Ovary (tissue), 10 donors: ENCODE measurements at places on chromosomes 3 and 15. TPM values are rescaled to one million over a fixed set of nuclear protein-coding genes. Genes with fewer than 3 reads are reported as not detected.

Gene GOLGA8S
- total RNA-seq, result 0.65 TPM

Gene MYNN
- 19.1 TPM for total RNA-seq

Gene ENTPD3
- 1.3 TPM for total RNA-seq

Gene NRROS
- total RNA-seq, result 1.4 TPM

Gene CAPN3
- 16.8 TPM for total RNA-seq

Gene XIRP1
- total RNA-seq, result not detected

DNA sequence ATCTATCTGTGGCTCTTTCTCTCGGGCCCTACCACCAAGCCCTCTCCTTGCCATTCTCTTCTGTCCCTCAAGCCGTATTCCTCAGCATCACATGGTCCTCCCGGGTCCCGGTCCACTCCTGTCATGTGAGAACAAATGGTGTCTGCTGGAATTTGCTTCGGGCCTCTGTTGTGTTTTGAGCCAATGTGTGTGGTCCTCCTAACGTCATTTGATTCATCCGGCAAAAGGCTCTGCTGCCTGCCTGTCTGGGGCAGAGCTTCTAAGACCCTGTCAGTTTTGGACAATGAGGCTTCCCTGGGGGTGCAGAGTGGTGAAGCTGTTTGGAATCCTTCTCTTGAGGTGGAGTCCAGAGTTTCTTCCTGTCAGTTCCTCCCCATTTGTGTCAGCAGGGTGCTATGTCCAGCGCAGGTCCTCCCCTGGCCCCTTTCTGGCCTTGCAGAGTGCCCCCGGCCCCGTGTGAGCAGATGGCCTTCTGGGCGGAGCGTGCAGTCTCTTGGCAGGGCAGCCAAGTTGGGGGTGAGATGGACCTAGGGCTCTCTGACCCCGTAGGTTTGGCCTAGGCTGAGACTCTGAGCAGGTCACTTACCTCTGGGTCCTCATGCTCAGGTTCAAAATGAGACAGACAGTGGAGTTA lies 93.6 kb downstream of the APBA2 start:
- no peaks in the 10 kb centered on the region for H3K36me3 ChIP-seq
- H3K27me3 ChIP-seq, result no peaks in the 10 kb centered on the region
- H3K4me3 ChIP-seq, result no peak overlapping the region

DNA sequence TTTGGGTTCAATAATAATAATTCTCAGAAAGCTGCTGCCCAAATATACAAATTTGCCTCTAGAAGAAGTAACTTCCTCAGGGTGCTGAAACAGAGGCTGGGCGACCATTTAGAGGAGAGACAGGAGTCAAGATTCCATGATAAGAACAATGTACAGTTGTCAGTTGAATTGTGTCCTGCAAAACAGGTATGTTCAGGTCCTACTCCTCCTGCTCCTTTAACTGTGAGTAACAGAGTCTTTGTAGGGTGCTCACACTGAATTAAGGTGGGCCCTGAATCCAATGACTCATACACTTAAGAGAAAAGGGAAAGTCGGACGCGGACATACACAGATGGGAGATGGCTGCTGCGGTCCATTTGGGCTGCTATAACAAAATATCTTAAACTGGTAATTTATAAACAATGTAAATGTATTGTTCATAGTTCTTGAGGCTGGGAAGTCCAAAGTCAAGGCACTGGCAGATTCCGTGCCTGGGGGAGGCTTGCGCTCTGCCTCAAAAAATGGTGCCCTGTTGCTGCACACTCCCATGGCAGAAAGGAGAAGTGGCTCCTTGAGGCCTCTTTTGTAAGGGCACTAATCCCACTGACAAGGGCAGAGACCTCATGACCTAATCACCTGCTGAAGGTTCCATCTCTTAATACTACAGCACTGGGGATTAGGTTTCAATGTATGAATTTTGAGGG lies 55.1 kb downstream of the MB21D2 start:
- no peak overlapping the region for H3K27ac ChIP-seq
- peaks cover 3% of the 10 kb centered on the region for H3K4me1 ChIP-seq
- H3K27me3 ChIP-seq, result no peaks in the 10 kb centered on the region
- no peak for DNase-seq

DNA sequence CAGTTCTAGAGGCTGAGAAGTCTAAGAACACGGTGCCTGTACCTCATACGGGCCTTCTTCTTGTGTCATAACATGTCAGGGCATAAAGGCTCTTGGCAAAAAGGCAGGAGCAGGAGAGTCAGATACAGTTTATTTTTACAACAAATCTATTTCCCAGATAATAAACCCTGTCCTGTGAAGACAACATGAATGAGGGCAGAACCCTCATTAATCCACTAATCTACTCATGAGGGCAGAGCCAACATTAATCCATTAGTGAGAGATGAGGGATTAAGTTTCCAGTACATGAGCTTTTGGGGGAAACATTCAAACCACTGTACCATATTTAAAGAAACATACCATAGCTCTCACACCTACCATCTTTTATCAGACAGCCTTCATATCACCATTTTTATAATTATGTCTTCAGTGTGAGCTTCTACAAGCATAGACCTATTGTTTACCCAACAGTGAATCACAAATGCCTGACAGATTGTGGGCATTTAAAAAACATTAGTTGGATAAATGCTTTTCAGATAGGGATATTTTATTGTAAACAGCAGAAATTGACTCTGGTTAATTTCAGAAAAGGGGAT lies 645.8 kb downstream of the GRM7 start:
- no peaks in the 10 kb centered on the region for H3K27me3 ChIP-seq
- no peaks in the 10 kb centered on the region for H3K36me3 ChIP-seq
- no peaks in the 10 kb centered on the region for H3K4me1 ChIP-seq
- DNase-seq, result no peak

DNA sequence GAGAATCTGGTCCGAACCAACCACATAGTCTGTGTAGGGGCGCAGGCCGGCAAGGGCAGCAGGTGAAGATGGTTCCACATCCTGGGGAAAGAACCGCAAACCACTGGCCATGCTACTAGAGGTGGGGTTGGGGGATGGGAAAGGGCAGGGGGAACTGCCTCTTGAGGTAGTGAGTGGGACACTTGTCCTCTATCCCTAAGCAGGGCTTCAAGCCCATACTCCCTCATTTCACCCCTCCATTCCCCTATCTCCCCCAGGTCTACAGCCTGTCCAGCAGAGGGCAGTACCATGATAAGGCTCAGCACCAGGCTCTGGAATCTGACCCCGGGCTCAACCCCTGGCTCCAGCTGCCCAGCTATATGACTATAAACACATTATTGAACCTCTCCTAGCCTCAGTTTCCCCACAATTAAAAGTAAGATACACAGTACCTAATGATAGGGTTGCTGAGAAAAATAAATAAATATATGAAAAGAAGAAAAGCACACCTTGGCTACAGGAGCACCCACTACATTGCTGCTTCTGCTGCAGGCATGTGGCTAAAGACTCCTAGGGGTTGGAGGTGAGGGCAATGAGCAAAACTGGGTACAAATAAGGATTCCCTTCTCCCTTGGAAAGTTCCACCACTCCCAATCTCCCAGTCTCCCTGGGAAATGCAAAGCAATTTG lies 6.3 kb downstream of the GORASP1 start:
- H3K27me3 ChIP-seq, result no peaks in the 10 kb centered on the region
- no peak for DNase-seq
- no peaks in the 10 kb centered on the region for H3K36me3 ChIP-seq
- no peak overlapping the region for H3K4me3 ChIP-seq
- H3K27ac ChIP-seq, result no peak overlapping the region
- peaks cover 2% of the 10 kb centered on the region for H3K4me1 ChIP-seq

DNA sequence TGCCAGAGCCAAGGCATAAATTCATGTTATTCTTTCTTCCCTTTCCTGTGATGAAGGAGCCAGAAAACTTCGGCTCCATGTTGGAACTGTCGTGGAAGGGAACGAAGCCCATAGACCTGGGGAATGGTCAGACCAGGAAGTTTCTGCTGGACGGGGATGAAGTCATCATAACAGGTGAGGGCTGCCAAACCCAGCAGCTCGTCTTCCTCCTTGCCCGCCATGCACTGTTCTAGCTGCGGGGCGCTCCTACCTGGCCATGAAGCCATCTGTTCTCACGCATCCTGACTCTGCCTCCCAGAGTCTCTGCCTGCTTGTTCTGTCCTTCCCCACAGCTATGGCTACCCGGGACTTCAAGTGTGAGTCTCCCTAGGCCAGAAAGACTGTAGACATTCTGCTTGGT lies 28.2 kb downstream of the FAH start:
- no peaks in the 10 kb centered on the region for H3K36me3 ChIP-seq
- no peak overlapping the region for H3K4me3 ChIP-seq
- peaks cover 5% of the 10 kb centered on the region for H3K4me1 ChIP-seq

DNA sequence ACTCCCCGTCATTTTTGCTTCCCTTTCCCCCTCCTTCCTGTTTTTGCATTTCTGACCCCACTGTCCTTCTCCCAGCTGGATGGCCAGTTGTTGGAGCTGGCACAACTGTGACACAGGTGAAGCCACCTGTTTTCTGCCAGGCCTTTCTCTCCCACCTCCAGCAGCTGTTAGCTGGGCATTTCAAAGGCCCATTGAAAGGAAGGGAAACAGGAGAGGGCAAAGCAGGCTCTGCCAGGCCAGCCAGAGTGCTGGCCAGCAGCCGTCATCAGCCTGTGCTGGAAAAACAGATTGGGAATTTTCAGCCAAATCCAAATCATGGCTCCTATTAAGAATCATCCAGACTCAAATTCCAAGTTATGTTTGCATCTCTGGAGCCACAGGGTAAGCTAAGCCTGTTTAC lies 155.2 kb upstream of the C2CD4B start:
- no peaks in the 10 kb centered on the region for H3K36me3 ChIP-seq
- no peak overlapping the region for H3K27ac ChIP-seq
- H3K4me1 ChIP-seq, result no peaks in the 10 kb centered on the region
- H3K4me3 ChIP-seq, result no peak overlapping the region
- DNase-seq, result no peak

- no peak overlapping the region for H3K4me3 ChIP-seq
- H3K4me1 ChIP-seq, result no peaks in the 10 kb centered on the region
- H3K27me3 ChIP-seq, result no peaks in the 10 kb centered on the region
- DNase-seq, result no peak
- H3K27ac ChIP-seq, result no peak overlapping the region
These were observed 25.5 kb downstream of the SLC22A14 start for GRCh38 chr3:38307599-38307998.

DNA sequence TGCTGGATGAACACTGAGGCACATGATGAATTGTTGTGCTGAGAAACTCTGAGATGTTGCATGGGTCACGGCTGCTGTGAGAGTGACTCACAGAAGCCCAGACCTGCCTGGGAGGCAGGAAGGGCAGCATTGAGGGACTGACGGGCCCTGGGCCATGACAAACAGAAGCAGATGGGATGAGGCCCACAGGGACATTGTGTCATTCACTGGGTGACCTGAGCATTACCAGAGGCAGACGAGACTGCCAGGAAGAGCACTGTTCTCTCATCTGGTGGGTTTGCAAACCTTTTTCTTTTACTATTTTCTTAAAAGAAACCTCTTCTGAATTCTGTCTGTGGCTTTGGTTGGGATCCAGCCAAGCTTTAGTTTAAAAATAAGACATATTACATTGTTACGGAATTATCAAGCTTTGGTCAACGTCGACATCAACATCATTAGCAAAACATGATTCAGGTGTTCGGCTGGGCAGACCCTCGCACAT lies 67.8 kb downstream of the BDH1 start:
- no peaks in the 10 kb centered on the region for H3K27me3 ChIP-seq
- no peak overlapping the region for H3K4me3 ChIP-seq
- H3K36me3 ChIP-seq, result no peaks in the 10 kb centered on the region
- DNase-seq, result no peak
- no peak overlapping the region for H3K27ac ChIP-seq

- DNase-seq, result peak; percentile 94
- H3K36me3 ChIP-seq, result no peaks in the 10 kb centered on the region
- H3K4me3 ChIP-seq, result peak within 1 kb of the TSS; percentile 91
- peaks cover 7% of the 10 kb centered on the region for H3K4me1 ChIP-seq
- peak within 1 kb of the TSS; percentile 97 for H3K27ac ChIP-seq
These were observed at the start of gene FNDC3B for GRCh38 chr3:172039436-172040077. Gene FNDC3B, plus strand, starts transcription at chr3:172039578. Its CDS starts 72,902 bp downstream, at chr3:172112480.

- no peak overlapping the region for H3K27ac ChIP-seq
- H3K36me3 ChIP-seq, result no peaks in the 10 kb centered on the region
- H3K4me3 ChIP-seq, result no peak overlapping the region
These were observed 103.5 kb downstream of the TBC1D2B start for GRCh38 chr15:77974098-77974414.

DNA sequence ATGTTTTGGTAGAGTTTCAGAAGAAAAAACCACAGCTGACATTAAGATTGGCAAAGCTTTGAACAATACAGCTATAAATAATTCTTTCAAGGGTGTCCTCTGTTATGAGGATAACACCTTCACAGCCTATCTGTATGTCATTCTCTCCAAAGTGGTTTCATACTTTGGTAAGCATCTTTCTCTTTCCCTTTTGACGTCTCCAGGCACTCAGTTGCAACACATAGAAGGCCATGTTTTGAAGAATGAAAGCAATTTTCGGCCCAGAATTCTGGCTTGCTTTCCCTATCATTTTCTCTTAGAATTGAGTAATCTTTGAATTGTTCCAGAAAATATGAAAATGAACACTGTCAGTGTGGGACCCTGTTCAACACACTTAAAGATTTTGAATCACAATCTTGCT lies 200.0 kb upstream of the CBLB start:
- no peaks in the 10 kb centered on the region for H3K36me3 ChIP-seq
- H3K27me3 ChIP-seq, result no peaks in the 10 kb centered on the region
- no peak for DNase-seq
- H3K27ac ChIP-seq, result no peak overlapping the region
- peaks cover 4% of the 10 kb centered on the region for H3K4me1 ChIP-seq

DNA sequence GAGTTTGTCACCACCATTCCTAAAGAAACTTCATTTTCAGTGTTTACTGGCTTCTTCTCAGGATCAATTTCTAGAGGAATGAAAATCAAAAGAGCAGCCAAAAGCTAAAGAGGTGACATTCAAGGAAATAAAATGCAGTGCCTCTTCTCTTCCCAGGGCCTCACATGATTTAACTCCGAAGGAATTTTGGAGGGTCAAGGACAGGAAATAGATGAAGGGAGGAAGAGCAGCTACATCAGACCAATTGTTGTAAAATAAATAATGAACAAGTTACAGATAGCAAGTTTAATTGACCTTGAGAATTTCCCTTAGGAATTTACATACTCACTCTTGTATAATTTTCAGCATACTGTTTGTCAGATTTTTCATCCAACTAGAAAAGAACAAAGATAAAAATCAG lies 78.1 kb downstream of the LRRFIP2 start:
- no peak for DNase-seq
- peaks cover 3% of the 10 kb centered on the region for H3K4me1 ChIP-seq
- no peak overlapping the region for H3K4me3 ChIP-seq
- H3K36me3 ChIP-seq, result no peaks in the 10 kb centered on the region

DNA sequence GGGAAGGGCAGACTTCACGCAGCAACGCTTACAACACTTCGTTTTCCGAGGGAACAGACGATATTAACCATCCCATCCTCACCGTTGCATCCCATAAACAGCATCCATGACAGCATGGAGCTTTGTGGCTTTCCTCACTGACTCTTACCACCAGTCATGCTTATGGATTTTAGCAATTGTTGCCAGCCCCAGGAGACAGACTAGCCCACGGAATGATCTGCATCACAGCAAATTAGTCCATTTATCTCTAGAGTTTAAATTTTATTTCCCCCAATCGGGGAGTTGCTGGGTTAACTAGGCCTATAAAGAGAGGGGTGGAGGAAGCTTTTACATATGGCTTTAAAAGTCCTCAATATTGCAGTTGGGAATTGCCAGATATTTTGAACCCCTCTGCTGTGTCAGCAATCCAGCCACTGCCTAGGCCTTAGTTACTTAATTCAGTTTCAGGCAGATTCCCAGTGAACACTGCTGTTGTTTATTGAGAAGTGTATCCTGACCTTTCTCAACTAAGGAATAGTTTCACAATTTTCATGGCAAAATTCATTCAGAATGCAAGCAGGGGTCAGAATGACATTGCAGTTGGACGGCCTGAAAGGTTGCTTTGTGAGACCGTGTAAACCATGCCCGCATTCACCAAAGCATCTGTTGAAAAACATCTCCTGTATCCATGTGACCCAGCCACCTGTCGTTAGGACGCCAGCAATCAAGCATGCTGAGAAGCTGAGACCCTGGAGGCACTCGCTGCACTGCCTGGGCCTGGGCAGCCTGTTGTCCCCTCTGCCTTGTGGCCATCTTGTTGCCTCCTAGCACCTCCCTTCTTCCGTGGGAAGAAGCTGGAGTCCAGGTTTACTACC lies 397.4 kb upstream of the TPM1 start:
- no peaks in the 10 kb centered on the region for H3K27me3 ChIP-seq
- H3K4me1 ChIP-seq, result peaks cover 10% of the 10 kb centered on the region
